ENCODE measurements at places on chromosomes 5 and 9. TPM values are rescaled to one million over a fixed set of nuclear protein-coding genes. Genes with fewer than 3 reads are reported as not detected.
A peak's percentile ranks its signal among the peaks of the same experiment; 100 is the strongest.

DNA sequence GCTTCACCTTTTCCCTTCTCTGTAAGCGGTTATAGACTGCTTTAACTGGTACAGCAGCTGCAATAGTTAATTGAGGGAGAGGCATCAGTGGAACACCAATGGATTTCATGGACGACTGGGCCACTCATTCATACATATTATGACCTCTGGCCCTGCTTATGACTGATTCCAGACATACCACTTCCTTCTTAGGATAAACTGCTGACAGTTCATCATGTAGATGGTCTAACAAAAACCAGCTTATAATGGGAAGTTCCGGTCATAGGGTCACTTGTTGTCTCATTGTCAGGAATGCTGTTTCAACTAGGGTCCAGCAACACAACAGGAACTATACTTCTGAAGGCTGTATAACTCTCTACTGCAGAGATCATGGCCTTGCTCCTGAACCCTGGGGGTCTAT lies 265.2 kb upstream of the RASA1 start:
- DNase-seq = no peak

DNA sequence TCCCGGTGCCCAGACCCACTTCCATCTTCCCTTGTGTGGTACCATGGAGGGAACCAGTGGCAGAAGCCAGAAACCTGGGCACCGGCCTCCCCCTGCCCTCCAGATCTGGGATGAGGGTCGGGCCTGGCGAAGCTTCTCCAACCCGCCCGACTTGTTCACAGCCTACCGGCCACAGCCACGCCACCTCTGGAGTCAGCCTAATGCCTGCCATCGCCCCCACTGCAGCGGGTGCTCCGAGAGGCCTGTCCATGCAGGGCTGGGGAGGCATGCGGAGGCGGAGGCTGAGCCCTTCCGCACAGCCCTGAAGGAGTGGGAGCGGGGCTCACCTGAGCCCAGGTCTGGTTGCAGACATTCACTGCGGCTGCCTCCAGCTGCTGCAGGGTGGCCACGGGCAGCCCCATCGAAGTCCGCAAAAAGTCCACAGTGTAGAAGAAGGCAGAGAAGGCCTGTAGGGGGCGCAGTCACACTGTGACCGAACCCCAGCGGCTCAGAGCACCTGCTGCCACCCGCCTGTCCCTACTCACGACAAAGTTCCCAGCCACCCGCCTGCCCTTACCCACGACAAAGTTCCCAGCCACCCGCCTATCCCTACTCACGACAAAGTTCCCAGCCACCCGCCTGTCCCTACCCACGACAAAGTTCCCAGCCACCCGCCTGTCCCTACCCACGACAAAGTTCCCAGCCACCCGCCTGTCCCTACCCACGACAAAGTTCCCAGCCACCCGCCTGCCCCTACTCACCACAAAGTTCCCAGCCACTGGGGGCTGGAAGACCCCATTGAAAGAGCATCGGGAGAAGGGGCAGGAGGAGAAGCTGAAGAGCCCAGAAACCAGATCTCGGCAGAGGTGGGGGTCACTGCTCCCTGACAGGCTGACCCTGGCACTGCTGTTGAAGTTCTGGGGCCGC lies 3.8 kb upstream of the NPDC1 start:
- DNase-seq = peak; percentile 74

GRCh38 chr9:100322954-100323536 lies 29.7 kb downstream of the TEX10 start:
- peak; percentile 45 for DNase-seq

- DNase-seq = no peak
Observed at GRCh38 chr9:115261656-115262081, 143.7 kb upstream of the TNC start.

- no peak for DNase-seq
Observed at GRCh38 chr5:52731274-52732027, 56.3 kb upstream of the ITGA1 start.

- DNase-seq = no peak
Observed at GRCh38 chr9:137789295-137789895, 88.2 kb upstream of the CACNA1B start.

DNA sequence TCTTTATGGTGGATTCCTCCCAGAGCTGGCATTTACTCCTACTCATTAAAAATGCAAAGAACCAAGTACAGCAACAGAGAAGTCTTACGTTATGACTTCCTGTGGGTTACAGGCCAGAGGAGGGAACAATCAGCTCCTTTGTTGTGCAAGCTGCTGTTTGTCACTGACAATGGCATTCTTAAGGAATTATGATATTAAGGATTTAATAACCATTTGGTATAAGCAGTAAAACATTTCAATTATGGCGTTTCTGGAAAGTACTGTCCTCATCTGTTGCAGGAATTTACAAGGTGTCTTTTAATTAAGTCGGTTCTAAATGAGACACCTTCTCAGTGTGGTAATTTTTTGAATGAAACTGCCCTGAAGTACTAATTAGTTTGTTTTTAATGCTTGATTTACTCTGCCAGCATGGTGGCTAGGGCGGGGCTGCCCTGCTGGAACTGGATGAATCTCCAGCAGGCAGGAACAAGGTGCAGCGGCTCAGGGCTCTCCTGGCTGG lies 49.1 kb upstream of the VDAC1 start:
- DNase-seq = no peak

DNA sequence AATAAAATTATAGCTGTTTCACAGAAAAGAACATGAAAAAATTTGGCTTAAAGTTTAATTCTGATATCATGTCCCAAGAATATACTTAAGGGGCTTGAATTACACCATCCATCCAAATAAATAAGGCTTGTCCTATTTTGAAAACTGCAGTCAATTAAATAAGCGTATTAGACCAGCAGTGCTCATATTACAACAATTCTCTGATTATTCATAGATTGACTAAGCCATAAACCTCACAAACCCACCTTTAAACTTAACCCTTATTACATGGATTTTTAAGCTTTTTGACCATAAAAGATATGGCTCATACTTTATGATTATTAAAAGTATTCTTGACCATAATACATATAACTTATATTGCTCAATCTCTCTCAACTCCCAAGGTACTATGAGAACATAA lies 127.9 kb downstream of the ELAVL2 start:
- DNase-seq = no peak

DNA sequence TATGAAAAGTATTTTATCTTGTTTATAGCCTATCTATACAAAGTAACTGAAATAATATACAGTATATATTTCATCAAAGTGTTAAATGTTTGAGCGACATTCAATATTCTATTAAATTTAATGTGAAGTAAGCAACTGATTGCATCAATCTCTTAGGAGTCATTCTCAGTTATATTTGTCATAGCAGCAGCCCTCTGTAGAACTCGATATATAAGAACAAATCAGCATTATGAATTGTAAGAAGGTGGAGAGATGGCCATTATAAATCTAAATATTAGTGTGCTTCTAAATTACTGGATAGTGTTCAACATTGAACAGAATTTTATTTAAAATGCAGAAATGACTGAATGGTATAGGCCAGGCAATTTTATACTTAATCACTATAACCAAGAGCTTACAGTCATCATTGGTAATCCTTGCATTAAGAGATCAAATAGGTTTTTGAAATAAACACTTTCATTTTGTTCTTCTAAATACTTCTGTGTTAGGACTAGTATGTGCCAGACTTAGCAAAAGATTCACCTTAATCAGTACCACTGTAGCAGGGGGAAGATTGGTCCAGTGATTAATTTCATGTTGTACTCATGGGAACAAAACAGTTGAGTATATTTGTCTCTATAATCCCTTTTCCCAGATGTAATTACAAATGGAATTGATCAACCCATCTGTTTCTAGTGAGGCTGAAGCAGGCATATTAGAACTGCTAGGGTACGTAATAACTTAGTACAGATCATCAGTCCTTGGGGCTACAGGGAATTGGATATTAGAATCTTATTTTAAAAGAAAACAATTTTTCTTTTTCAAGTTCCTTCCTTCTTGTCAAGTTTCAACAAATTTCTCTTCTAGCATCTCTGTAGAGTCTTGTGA lies 108.3 kb upstream of the TYRP1 start:
- no peak for DNase-seq

GRCh38 chr9:95552814-95553546 lies 36.2 kb upstream of the PTCH1 start:
- peak; percentile 17 for DNase-seq

The PURA gene
- total RNA-seq = 4.3 TPM

The MED10 gene
- total RNA-seq = 8.6 TPM

The DNAJB5 gene
- 3.0 TPM for total RNA-seq

The MIER3 gene
- total RNA-seq = 11.0 TPM
